ENCODE measurements at places on chromosomes 4 and X. TPM values are rescaled to one million over a fixed set of nuclear protein-coding genes. Genes with fewer than 3 reads are reported as not detected.

DNA sequence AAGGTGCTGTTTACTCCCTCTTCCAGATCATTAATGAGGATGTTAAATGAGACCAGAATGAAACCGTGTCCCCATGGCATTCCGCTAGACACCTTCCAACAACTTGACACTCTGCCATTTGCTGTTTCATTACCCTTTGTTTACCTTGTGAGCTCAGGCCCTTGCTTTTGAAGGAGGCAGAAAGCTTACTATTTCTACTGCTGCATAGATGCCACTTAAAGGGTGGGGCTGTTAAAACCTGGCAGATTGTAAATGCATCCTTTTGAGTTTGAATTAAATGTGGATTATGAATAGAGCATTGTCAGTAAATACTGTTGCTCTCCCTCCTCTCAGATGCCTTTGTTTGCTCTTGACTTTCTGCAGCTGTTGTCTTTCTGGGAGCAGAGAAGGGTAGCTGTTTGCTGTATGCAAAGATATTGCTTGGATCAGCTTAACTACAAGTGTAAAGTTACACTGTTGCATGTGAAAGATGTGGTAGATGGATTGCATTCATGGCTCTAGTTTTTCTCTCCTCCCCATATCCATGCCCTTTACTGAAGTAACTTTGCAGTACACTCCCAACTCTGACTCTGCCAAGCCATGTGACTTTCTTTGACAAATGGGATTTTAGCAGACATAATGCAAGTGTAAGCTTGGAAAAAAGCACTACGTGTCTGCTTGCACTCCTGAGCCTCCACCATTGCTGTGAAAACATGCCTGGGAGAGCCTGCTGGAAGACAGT, 75.0 kb upstream of the DHX15 start:
- DNase-seq = no peak

DNA sequence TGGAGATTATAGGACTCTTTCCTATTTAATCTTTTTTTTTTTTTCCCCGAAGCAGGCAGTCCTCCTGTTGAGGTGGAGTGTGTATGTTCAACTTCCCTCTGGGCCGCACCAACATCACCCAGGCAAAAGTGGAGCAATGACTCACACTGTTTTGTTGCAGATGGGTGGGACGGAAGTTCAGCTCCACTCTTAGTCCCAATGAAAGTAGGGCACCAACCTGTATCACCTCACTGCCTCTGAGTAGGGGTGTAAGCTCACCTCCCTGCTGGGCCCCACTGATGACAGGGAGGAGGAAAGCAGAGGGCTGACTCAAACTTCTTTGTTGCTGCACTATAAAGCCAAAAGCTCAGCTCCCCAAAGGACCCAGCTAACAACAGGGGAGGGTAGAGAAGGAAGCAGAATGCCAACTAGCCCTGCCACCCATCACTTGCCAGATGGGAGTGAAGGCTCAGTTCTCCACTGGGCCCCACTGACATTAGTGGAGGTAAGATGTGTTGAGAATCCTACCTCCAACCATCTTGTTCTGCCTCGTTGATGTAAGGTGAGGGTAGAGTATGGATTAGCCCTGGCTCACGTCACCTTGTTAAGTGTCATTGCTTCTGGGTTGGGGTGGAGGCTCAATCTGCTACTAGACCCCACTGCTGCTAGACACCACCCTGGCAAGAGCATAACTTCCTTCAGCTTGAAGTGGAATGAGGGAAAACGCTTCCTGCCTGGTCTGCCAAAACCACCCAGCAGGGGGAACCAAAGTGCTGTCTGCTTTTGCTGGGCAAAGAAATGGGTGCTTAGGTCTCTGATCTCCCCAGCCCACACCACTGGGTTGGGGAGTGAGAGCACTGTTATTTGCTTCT, 14.1 kb downstream of the RPS6KA3 start:
- peak; percentile 61 for DNase-seq

DNA sequence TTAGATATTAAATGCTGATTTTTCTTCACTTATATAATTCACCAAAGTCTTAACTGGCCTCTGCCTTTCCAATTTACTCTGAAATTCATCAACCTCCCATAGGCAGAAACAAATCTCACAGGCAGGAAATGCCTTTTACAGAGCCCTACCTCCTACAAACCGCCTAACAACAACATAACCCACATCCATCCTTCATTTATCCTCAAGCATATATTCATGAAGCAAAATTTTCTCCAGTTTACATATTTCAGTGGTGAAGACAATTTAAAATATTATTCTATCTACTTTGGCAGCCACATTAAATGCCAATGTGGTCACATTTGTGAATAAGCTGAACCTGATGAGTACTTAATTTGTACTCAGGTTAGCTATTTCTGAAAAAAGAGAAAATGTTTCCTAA, 30.3 kb downstream of the SEPSECS start:
- no peak for DNase-seq

DNA sequence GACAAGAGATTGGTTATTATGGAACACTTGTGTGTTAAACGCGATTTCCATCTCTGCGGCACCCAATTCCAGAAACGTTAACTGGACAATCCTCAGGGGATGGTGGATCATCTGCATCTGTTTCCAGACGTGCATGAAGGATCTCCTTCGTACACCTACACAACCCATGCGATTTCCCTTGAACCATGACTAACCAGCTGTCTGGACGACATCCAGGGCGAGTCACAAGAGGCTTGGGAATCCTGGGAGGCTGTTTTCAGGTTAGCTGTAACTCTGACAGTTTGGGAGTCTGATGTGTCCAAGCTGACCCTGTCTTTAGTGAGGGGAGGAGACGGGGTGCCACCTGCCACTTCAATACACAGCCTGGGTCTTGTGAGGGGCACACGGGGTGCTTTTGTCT, 84.5 kb downstream of the GATB start:
- no peak for DNase-seq

- DNase-seq = no peak
Observed at GRCh38 chr4:150217192-150217591, 138.9 kb downstream of the DCLK2 start.

DNA sequence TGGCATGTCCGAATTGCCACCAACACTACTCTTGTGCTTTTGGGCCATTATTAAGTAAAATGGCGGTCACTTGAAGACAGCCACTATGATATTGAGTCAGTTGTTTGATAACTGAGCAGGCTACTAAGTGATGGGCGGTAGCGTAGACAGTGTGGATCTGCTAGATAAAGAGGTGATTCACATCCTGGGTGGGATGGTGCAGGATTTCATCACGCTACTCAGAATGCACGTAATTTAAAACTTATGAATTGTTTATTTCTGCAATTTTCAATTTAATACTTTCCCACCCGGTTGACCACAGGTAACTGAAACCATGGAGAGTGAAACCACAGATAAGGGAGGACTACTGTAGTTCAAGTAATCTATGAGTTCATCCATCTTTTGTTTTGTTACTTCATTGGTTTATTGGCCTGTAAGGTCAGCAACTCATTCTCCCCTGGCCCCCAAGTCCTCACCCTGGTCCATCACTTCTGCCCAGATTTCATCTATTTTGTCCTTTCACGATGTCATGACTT, 2.9 kb downstream of the ARAF start:
- DNase-seq = no peak

GRCh38 chr4:114601304-114602052, 2.9 kb downstream of the UGT8 start:
- no peak for DNase-seq

- DNase-seq = no peak
Observed at GRCh38 chr4:38313175-38313574, 350.8 kb upstream of the KLF3 start.

DNA sequence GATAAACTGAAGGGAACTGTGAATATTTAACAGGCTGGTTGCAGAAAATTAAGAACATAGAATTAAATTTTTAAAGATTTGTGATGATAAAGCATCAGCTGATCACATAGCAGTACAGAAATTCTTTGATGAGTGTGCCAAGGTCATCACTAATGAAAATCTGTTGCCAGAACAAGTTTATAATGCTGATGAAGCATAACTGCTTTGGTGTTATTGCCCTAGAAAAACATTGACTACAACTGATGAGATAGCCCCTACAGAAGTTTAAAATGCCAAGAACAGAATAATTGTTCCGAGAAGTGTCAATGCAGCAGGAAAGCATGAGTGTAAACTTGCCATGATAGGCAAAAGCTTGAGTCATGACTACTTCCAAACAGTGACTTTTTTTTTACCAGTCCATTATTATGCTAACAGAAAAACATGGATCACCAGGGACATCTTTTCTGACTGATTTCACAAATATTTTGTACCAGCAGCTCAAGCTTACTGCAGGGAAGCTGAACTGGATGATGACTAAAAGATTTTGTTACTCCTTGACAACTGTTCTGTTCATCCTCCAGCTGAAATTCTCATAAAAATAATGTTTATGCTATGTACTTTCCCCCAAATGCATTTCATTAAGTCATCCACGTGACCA, 1136.6 kb downstream of the FAT4 start:
- DNase-seq = no peak

DNA sequence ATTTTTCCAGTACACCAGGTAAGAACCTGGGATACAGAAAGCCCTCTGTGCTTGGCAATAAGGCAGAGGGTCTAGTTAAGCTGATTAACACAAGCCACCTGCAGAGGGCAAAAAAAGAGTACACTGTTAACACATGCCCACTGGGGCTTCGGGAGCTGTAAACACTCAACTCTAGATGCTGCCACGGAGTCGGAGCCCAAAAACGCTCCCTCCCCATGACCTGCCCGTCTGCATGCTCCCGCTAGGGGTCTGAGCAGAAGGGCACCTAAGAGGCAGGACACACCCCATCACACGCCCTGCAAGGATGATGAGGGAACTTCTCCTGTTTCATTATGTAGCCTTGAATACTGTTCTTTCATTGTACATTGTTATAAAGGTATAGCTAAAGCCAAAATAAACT, 715.6 kb upstream of the AADAT start:
- DNase-seq = no peak

DNA sequence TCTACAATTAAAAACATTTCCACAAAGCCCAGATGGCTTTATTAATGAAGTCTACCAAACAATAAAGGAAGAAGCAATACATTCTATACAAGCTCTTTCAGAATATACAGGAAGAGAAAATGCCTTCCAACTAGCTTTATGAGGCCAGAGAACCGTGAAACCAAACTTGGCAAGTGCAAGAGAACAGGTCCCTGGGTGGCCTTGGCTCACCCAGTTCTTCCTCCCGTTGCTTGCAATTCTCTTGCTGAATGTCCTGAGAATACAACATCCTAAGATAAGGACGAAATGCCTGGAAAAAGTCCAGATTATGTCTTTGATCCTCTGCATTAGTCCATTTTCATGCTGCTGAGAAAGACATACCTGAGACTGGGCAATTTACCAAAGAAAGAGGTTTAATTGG, 204.9 kb downstream of the MAD2L1 start:
- DNase-seq = no peak

GRCh38 chr4:139761461-139761860, 95.8 kb downstream of the MGST2 start:
- DNase-seq = no peak

DNA sequence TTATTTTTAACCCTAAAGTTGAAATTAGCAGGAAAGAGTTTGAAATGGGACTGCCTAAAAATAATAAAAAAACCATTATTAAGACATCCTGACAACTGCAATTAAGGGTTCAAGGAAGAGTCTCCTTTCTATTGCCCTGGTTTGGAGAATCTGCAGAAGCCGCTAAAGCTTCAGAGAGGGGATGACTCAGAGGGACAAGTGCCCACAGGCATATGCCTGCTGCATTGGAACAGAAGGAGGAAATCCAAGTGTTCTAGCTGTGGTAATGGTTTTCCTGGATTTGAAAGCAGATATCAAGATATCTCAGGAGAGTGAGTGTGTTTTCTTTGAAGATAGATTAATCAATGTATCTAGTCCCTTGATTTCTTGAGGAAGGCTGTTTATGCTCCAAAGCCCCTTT, 235.1 kb upstream of the TAPT1 start:
- DNase-seq = no peak

- no peak for DNase-seq
Observed at GRCh38 chrX:40418813-40419195, 162.0 kb upstream of the ATP6AP2 start.

DNA sequence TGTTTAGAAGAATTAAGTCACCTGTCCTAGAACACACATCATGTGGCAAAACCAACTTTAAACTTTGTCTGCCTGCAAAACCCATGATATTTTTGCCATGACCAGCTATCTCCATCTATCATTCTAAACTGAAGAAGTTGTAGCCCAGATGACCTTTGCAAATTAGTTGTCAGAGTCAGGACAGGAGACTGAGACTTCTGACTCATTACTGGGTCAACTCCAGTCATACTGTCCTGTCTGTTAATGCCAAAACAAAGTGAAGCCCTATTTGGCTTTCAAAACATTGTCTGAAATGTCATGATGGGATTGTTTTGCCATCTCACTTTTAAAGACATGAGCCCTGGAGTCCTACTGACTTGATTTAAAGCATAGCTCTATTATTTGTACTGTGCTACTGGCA, 365.7 kb upstream of the CPEB2 start:
- no peak for DNase-seq

DNA sequence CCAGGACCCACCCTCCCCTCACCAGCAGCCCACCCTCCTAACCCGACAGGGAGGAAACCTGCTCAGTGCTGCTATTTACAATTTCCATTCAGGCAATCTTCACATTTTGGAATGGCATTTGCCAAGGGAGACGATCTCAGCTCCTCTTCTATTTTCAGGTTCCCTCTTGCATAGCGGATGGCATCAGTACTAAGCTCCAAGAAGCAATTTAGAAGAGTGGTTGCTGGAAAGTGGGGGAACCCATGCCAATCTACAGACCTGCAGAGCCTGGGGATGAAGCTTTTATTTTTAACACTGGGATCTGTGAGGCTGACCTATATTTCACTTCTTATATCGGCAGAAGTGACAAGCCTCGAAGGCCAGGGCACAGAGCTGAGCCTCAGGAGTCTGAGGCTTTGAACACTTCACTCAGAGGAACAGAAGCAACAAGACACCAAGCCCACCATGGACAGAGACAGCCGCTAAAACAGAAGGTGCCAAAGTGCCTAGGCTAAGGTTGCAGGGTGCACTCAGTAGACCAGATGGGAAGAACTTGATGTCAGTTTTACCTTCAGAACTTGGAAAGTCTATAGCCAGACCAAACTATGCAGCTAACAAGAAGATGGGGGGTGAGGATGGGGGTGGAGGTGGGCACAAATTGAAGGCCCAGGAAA, 44.0 kb downstream of the SCD5 start:
- DNase-seq = no peak

DNA sequence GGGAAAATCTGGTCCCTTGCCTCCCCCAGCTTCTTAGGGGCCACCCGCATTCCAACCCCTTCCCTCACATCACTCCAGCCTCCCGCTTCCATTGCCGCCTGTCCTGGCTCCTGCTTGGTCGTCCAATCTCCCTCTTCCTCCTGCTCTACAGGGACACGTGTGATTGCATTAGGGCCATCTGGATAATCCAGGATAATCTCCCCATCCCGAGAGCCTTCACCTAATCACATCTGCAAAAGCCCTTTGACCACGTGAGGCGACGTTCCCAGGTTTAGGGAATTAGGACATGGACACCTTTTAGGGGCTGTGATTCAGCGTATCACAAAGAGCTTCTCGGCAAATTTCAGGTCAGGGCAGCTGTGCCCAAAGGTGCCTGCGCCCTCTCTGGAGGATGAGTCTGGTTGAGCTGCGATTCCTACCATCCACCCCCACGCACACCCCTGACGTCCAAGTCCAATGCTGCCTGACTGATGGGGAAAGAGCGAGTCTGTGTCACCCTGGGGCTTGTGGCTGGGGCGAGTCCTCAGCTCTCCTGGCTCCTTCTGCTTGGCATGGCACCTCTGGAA, 104.6 kb downstream of the PSAPL1 start:
- no peak for DNase-seq

MND1 gene
- 0.70 TPM for total RNA-seq

IL9R gene
- 37.2 TPM for total RNA-seq

RNF150 gene
- total RNA-seq = not detected

CNOT6L gene
- 159 TPM for total RNA-seq

S100P gene
- total RNA-seq = 2.2 TPM

TIGD4 gene
- 0.18 TPM for total RNA-seq
